Occipital lobe (tissue), 3 donors: ENCODE measurements at places on chromosomes 6 and 20. TPM values are rescaled to one million over a fixed set of nuclear protein-coding genes. Genes with fewer than 3 reads are reported as not detected.

The ZBTB46 gene
- 21.5 TPM for total RNA-seq

The NMBR gene
- total RNA-seq, result 12.6 TPM

The OTOR gene
- total RNA-seq, result 0.47 TPM

The ERMARD gene
- 25.3 TPM for total RNA-seq

- no peak for DNase-seq
Measured at GRCh38 chr20:48230216-48230615, 444.9 kb upstream of the SULF2 start.

DNA sequence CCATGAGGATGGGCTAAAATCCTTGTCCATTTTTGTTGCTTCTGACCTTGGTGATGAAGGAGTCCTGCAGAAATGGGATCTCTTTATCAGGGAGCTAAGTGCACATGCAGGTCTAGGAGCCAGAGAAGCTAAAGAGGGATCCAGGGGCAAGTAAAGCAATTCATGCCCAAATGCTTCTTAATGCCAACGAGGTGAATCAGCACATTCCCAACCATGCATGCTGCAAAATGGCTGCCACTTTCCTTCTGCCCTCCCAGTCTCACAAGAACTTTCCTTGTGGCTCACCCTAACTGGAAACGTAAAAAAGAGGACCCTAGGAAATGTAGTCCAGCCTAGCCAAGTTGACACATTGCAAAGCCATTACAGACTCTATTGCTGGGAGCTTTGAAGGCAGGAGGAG is 298.4 kb downstream of the MAFB start:
- DNase-seq, result no peak

GRCh38 chr20:63295846-63296245 is 2.9 kb downstream of the COL20A1 start:
- no peak for DNase-seq

DNA sequence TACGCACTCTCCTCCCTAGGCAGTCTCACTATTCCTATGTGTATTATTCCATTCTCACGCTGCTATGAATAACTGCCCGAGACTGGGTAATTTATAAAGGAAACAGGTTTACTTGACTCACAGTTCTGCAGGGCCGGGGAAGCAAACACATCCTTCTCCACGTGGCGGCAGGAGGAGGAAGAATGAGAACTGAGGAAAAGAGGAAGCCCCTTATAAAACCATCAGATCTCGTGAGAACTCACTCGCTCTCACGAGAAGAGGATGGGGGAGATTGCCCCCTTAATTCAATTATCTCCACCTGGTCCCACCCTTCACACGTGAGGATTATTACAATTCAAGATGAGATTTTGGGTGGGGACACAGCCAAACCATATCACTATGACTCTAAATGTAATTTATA is 61.9 kb downstream of the ECT2L start:
- no peak for DNase-seq

GRCh38 chr6:97064578-97064977 is 140.1 kb downstream of the KLHL32 start:
- DNase-seq, result no peak

DNA sequence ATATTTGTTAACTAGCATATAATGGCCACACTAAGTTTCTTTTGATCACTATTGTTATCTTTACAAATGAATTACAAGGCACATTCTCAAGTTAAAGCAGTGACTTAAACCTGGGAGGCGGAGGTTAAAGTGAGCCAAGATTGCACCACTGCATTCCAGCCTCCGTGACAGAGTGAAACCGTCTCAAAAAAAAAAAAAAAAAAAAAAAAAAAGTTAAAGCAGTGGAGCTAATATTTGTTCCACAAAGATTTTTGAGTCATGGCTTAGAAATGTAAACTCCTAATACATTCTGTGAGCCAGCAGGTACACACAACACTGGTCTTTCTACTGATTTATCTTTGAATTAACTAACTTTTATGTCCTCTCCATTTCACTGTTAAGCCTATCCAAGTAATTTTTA is 221.7 kb upstream of the HTR1E start:
- no peak for DNase-seq

DNA sequence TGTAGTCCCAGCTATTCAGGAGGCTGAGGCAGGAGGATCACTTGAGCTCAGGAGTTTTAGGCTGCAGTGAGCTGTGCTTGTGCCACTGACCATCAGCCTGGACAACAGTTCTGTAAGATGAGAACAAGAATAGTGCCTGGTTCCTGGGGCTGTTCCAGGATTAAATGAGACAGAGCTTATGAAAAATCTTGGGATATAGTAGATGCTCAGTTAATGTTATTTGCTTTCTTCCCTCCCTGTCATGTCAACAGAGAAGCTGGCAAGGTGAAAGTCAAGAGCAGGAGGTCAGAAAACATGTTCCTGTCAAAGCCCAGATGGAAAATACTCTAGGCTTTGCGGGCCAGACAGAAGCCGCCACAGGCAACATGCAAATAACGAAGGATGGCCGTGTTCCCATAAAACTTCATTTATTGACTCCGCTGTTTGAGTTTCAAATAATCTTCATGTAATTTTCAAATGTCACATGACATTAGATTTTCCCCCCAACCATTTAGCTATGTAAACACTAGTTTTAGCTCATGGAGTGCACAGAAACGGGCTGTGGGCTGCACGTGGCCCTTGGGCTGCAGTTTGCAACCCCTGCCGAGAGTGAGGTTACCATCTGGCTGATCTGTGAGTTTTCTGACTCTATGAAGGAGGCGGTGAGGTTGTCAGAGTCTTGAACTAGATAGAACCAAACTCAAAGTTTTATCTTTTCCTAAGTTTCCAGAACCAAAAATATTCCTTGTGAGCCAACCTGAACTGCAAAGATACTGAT is 63.4 kb upstream of the PMEPA1 start:
- DNase-seq, result no peak

DNA sequence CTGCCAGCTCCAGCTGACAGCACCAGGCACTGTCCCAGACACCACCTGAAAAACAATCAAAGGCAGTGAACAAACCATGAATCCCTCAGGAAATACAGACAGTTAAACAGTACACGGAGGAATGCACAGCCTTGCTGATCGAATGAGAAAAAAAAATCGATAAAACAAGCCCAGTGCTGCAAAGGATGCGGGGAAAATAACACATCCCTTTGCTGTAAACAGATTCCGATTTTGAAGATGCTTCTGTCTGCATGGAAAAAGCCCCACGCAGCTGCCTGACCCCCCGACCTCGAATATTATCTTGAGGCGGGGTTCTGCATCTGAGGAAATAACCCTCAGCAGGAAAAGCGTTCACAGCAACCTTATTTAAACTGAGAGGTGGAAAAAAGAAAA is 43.9 kb downstream of the RBM38 start:
- DNase-seq, result no peak

- DNase-seq, result no peak
Measured at GRCh38 chr20:35013421-35014411, 58.0 kb downstream of the MYH7B start.

GRCh38 chr20:50359607-50360217 is 150.5 kb upstream of the PTPN1 start:
- no peak for DNase-seq

GRCh38 chr20:35742741-35743523 is 872 bp upstream of the RBM39 start:
- no peak for DNase-seq

GRCh38 chr6:80508885-80509630 is 402.6 kb downstream of the BCKDHB start:
- no peak for DNase-seq

GRCh38 chr20:41306061-41306727 is 11.3 kb downstream of the ZHX3 start:
- no peak for DNase-seq

DNA sequence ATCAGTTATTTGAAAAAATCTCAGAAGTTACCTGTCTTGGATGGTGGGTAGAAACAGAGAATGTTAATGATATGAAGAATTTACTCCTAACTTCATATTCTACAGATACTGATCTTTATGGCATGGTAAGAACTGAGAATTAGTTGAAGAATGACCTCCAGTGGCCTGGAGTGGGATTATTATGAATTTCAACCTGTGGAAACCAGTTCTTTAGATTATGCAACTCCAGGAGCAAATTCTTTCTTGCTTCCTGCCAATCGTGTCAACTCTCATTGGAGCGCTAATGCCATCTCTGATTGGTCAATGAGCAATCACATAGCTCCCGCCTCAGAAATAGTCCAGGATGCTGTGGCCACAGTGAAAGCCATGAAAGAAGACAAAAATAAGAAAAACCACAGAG is 40.6 kb downstream of the LYRM2 start:
- DNase-seq, result no peak

GRCh38 chr6:39695447-39695846 is 29.8 kb downstream of the KIF6 start:
- DNase-seq, result no peak

DNA sequence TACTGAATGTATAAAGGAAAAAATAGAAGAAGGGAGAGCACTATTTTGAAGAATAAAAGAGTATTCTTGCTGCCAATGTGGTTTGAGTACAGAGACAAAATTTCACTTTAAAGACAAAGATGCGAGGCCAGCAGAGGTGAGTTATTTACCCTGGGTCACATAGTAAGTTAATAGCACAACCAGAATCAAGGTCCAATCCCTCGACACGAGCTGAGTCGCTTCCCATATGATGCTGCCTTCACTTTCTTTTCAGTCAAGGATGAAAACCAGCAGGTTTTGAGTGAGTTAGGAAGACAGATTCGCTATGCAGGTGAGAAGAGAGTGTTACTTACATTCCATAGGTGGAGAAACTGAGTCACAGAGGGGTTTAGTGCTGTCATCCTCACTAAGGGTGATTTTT is 75.8 kb downstream of the F13A1 start:
- no peak for DNase-seq

DNA sequence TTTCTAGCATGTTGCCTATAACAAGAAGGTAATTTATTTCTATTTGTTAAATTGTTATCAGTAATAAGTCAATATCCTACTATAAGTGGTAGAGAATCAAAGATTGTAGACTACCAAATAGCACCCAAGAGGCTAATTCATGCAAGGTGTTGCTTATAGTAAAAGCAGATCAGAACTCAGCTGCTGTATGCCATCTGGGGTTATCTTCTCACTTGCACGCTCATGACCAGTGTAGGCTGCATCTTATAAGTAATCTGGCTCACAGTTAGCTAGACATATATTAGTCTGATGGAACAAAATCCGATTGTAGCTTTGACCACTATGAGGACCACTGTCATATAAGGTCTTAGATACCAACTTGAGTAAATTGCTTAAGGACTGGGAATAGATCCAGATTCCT is 17.0 kb downstream of the TOP1 start:
- no peak for DNase-seq

GRCh38 chr6:119466226-119466625 is 116.7 kb upstream of the MAN1A1 start:
- no peak for DNase-seq

DNA sequence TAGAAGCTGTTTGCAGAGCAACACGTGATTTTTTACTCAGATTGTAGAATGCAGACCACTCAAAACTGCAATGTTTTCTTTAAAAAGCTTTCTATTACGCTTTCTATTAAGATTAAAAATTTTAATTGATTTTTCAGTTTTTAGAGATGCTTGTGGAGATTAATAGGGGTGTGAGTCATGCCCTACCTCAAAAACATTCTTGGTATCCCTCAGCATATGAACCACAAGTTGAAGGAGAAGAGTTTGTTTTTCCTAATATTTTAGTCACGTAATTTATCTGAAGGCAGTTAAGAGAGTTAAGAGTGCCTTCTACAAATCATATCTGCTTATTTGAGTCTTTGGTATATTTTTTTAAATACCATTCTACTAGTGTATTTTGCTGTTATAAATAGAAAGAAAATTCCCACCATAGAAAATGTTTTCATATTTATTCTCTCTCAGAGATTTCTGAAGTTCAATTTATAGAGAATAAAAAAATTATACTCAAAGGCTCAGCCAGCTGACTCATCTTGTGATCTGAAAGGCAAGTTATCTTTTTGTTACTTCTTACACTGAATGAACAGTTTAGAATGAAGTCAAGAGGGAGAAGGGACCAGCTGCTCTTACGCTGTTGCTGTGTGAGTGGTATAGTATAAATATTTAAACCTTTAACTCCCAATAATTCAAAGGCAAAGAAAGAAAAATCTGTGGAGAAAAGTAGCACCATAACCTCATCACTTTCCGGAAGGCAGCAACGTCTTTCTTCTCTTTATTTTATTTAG is 7.6 kb downstream of the RIPOR2 start:
- no peak for DNase-seq

- no peak for DNase-seq
Measured at GRCh38 chr20:38338849-38339520, 7.3 kb upstream of the LBP start.

DNA sequence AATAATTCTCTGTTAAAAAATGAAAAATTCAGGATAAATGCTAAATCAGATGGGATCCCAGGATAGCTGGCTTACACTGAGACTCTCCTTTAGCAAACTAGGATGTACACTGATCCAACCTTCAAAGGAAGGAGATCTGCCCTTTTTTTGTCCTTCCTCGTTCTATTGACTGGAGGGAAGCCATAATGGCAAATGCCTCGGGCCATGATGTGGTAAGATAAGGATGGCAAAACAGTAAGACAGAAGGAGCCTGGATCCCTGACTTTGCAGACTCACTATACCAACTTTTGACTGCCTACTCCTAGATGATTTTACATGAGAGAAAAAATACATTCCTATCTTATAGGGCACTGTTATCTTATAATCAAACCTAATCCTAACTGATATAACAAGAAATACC is 156.9 kb upstream of the BEND3 start:
- DNase-seq, result no peak
